Aorta (tissue), 5 donors: ENCODE measurements at places on chromosomes 5 and 9. TPM values are rescaled to one million over a fixed set of nuclear protein-coding genes. Genes with fewer than 3 reads are reported as not detected.

DNA sequence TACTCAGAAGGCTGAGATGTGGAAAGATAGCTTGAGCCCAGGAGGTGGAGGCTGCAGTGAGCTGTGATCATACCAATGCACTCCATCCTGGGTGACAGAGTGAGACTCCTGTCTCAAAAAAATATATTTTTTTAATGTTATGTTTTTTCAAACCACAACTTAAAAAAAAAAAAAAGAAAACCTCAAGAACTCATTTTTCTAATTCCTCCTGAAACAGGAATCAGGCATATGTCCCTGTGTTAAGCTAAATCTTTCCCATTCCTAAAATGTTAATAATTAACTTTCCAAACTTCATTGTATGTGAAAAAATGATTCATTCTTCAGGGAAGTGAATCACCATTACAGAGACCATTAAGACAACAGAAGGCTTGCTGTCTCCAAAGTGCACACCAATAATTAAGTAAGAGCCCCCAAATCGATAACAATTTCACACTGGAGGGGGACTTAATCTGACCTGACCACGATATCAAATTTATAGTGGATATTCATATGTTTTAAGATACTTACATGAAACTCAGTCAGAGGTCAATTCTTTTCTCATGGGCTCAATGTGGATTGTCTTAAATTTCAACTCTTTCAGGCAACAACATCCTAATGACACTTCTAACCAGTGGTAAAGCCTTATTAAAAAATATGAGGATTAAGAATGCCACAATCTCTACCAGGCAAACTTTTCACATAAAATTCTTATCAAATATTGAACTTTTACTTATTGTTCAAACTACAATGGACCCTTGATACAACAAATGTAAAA is 5.2 kb downstream of the CEMIP2 start:
- no peak for DNase-seq

DNA sequence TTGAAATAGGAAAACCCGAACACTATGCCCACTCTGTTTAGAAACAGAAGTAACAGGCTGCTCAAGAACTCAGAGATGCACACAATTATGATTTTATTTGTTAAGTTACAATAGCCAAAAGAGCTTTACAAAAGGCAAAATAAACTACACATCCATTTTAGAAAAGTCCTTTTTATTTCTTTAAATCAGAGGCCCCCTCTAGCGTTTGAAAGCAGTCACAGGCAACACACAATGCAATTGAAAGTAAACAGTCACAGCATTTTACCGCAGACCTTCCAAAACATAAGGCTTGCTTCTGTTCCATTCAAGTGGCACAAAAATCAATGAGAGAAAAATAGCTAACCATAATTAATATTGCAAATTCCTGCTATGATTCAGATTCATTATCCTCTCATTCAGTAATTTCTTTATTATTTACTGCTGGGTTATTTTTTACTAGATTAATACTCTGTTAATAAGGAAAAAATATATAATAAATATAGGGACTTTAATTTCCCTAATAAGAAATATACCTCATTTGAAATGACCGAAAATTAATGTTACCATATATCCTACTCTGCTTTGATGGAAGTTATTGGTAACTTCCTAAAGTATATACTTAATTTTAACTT is 78.3 kb downstream of the CEP120 start:
- DNase-seq, result no peak

The CD14 gene
- 205 TPM for total RNA-seq

DNA sequence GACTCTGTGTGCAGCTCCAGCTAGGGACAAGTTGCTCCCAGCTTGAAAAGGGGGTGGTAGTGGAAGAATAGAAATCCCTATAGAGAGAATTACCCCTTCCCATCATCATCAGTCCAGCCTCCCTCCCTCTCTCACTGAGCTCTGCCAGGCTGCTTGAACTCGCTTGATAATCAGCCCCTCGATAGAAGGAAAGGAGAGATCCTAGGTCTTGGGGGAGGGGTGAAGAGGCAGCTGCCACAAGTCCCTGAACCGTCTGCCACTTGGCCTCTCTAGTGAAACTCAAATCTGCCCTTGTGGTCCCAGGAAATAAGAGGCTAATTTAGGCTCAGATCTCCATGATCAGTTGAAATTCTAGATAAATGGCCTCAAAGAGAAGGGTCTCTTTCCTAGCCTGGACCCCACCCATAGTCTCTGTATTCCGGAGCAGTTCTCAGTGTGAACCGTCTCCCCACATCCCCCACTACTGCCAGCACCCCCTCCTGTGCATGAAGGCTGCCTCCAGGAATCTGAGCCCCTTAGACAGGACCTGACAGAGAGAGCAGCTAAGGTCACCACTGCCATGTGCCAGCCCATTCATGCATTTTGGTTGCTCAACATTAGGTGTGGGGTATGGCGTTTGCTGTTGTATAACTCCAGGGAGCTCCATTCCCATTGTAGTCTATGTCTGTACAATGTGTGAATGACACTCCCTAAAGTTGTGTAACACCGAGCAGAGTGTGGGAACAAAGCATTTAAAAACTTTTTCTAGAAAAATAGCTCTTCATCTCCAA is 5.5 kb downstream of the DNAJB5 start:
- no peak for DNase-seq

DNA sequence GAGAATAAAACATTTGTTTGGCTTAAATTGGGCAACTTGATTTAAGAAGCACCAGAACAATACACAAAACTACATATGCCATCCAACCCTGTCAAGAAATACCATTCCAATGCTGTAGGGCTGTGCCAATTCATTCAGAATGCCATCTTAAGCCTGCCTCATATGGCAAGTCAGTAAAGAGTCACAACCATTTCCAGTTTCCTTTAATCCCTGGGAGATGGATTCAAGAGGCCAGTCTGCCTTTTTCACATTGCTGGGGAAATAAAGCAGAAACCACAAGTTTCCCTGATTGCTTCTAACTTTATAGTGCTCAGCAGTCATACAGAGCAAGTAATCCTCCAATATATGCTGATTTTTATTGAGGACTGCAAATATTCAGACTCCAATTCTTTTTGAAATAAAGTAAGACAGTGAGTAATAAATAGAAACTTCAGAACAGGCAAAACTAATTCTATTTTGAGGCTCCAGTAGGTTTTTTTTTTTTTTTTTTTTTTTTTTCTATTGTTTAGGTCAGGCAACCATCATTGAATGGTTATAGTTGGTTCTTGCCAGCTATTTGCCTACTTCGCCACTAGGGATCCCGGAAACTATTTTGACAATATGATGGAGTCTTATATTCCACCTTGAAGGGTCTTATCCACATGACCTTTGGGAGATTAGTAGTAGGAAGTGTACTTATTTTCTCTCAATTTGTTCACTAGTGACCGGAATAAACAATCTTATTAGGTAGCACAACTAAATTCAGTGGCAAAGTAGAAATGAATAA is 400.9 kb upstream of the MEF2C start:
- no peak for DNase-seq

The CDKN2B-AS1 gene
- 0.58 TPM for total RNA-seq

The TMEM167A gene
- total RNA-seq, result 77.4 TPM

The N4BP3 gene
- total RNA-seq, result 2.0 TPM

The CCDC112 gene
- 7.3 TPM for total RNA-seq

The PCDHGA10 gene
- total RNA-seq, result 11.4 TPM

DNA sequence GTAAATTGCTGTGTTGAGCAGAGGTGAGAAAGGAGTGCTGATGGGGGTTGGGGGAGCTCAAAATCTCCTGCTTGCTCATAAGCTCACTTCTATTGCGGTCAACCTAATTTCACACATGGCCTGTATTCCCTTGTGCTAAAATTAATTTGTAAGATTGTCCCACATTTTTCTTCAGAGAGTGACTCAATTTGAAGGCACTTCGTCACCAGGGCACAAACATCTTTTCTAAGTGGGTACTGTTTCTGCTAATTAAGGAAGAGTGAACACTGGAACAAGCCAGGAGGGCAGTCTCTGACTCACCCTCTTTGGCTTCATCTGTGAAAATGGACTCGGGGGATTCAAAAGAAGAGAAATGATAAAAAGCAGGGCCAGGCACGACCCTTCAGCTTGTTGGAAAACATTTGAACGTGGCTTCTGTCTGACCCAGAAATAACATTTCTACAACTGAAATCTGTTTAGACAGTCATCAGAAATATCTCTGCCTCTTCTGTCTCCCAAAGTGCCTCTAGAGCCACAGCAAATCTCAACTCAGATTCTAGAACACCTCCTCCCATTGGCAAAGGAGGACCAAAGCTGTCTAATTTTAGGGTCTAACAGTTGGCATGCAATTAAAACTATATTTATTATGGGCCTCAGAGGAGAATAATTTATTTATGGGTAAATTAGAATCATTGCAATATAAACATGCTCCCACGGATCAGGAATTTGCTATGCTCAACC is 49.8 kb downstream of the FEM1C start:
- no peak for DNase-seq

DNA sequence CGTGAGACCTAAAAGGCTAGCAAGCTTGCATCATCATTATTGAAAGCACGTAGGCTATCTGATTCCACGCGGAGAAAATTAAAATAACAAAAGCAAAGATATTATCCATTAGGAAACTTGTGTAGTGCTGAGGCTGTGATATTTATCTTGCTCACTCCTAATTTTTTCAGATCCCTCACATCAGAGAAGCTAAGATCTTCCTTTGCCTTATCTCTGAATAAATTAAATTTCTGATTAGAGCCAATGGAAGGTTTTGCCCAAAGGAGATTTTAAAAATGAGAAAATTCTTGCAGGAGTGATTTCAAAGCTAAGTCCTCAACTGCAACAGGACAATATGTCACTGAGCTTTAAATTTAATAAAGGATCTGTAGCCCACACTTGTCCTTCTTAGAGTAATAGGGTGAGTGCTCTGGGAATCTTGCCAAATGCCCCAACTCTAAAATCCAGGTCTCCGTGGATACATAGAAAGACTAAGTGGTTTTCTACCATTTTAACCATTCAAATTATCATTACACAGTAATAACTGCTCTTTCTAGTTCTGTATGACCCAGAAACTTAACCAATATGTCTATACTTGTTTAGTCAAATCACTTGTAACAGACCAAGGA is 295.0 kb downstream of the CAAP1 start:
- no peak for DNase-seq

The CLIC3 gene
- 3.8 TPM for total RNA-seq

GRCh38 chr5:103119070-103119764 is 721 bp downstream of the GIN1 start:
- no peak for DNase-seq

GRCh38 chr5:125874717-125875116 is 548.5 kb upstream of the GRAMD2B start:
- DNase-seq, result no peak
